ENCODE measurements at places on chromosomes 12 and 14.

GRCh38 chr14:76761960-76762410 is 717 bp downstream of the VASH1 start:
- DNase-seq, result no peak

- DNase-seq, result no peak
Observed at GRCh38 chr12:51087818-51088217, 4.4 kb upstream of the CSRNP2 start.

DNA sequence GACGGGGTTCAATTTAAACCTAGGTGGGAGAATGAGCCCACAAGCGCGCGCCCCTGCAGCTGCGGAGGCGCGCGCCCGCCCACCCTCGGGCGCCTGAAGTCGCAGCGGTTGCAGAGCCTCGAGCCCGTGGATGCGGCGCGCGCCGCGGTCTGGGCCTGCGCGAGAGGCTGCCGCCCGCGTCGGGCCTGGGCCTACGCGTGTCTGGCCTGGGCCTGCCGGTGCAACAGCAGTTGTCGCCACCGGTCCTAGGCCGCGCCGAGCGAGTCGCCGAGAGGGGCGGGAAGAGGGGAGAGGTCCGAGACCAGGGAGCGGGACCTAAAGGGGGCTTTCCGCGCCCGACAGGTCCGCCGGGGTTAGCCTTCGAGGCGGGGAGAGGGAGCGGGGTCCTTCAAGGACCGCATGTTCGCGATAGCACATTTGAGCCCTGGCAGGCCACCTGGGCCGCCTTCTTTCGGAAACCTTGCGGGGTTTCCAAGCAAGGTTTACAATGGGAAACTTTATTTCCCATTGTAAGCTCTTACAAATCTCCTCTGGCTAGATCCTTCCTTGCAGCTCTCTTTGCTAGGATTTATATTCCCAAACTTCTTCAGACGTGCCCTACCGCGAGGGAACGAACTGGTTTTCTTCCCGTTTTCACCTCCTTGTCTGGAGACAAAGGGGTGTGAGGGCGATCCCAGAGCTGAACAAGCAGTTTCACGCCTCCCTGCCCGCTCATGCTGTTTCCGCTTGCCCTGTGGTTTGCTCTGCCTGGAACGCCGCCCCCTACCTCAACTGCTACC is 6.8 kb downstream of the SIX6 start:
- no peak for DNase-seq

DNA sequence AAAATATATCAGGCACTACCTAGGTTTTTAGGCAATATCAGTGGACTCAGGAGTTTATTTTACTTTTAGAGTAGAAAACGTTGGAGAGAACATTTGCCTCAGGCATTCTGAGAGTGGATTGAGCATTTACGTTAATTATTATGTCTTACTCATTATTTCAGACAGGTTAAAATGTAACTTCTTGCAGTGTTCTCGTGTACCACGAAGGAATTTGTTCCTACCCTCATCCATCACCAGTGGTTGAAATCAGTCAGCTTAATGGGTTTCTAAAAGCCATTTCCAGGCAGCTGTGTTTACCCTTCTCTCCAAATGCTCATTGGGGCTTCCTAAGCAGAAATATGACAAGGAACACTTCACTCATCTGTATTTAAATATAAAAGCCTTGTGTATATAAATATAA is 9.1 kb upstream of the LDHB start:
- DNase-seq, result no peak

DNA sequence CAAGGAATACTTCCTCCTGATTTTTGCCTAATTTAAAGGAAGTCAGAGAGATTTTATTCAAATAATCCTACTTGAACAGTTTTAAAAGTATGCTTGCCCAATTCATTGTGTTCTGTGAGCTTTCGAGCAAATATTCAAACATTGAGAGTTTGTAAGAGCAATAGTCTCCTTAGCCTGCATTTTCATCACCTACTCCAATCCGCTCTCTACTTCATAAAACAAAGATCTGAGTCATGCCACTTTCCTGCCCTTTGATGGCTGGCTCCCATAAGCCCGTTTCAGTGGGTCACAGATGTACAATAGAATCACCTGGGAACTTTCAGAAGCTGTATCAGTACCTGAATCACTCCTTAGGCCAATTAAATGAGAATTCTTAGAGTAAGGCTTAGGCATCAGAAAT is 319.2 kb downstream of the PDZRN4 start:
- DNase-seq, result no peak

GRCh38 chr14:51396222-51396815 is 156.3 kb downstream of the TMX1 start:
- no peak for DNase-seq

- DNase-seq, result no peak
Observed at GRCh38 chr12:76804435-76804976, 40.6 kb downstream of the ZDHHC17 start.

DNA sequence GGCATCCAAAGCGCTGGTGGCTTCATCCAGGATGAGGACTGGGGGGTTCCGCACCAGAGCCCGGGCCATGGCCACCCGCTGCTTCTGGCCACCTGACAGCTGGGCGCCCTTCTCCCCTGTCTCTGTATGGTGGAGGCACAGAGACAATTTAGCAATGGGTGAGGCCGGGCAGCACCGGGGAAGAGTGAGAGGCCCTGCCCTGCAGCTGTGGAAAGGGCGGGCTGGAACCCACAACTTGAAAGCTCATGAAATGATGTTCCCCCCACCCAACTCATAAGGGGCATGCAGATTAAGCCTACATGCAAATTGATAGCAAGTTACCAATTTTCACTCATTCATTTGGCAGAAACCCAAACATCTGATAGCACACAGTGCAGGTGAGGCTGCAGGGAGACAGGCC is 34.1 kb downstream of the ABCB9 start:
- no peak for DNase-seq

DNA sequence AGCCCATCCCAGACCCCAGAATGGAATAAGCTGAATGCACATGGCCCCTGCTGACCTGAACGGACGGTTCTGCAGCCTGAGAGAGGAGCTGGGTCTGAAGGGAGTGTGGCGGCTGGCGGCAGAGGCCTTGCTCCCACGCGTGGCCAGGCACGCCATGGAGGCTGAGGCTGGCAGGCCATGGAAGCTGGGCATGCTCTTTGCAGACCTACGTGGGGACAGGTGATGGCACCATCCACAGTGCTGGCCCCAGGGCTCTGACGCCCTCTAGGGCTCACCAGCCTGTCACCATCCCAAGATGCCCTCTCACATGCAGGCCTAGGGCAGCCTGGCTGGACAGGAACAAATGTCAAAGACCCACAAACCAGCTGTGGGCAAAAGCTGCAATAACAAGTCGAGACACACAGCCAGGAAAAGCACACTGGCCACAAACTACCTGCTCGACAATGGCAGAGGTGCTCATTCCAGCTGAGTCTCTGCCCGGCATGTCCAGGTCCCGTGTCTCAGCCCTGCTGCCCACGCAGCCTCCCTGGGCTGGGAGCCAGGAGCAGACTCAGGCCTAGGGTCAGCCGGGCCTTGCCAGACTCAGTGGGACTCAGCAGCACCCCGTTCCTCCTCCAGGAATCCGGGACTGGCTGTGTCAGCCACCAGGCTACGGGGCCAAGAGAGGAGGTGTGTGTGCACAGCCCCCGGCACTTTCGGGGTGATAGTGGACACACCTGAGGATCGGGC is 19.7 kb downstream of the BTBD6 start:
- DNase-seq, result no peak

All from activated T-helper 2 cell treated with anti-CD3 and anti-CD28 coated beads, Interferon-gamma antibody, Interleukin-2, Interleukin-4, amounts not matched to agents 10 μg/mL and 5 μg/mL and 100 μg/mL, durations not matched to agents 14 hours and 24 hours and 36 hours (primary cell).